ENCODE measurements at places on chromosomes 2 and 18.

DNA sequence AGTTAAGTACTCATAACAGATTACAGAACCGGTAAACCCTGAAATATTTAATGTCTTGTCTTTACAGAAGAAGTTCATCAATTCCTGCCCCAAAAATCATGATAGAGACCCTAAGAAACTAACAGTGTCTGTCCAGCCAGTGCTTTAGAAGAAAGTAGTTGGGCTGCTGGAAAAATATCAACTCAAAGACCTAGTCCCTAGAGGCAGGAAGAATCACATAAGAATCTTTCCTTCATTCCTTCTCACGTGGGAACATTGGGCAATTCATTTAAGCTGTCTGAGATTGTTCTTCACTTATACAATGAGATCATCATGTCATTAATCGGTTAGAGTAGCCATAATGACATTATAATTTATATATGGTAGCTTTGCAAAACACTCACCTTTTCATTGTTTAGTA is 156.4 kb downstream of the CCBE1 start:
- DNase-seq = no peak

DNA sequence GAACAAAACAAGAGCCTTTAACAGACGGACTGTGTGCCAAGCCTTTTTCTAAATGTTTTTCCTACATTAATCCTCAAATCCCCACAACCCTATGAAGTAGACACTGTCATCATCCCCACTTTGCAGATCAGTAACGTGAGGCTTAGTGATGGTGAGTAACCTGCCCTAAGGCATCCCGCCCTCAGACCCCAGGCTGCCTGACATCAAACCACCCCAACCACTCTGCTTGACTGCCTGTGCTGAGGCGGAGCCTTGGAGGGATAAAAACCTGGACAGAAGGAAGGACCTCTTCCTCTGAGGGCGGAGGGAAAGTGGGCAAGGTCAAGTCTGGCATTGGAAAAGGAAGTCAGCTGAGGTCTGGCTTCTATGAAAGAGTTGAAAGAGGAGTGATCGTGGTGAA is 104.6 kb downstream of the SP3 start:
- no peak for DNase-seq

- DNase-seq = no peak
Measured at GRCh38 chr2:55865096-55865835, 58.3 kb downstream of the EFEMP1 start.

DNA sequence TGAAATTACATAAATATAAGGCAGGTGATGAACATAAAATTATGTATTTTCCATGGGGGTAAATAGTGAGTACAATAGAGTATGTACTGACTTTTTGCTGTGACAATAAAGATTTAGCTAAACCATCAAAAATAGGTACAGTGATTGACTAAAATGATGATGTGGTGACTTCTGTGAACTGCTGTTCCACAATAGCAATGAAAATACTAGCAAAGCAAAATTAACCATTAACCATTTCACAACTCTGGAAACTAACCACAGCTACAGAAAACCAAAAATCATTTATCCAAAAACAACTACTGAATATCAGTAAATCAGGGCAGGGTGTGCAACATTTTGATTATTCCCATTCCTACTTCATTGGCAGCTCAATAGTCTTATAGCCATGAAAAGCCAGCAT is 161.4 kb upstream of the GYPC start:
- no peak for DNase-seq

DNA sequence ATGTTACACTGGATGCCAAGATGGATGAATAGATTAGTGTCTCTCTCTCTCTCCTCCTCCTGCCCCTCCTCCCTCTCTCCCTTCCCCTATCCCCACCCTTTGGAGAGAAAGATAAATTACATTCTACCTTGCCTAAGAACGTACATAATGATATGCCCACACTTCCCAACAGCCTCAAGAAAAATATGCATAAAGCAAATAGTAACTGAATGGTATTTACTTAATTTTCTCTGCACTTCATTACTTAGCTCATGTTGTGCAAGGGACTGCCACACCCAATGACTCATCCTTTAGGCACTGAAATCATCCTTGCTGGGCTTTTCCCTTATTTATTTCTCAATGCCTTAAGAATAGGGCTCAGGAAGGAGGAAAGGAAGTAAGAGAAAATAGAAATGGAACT is 137.3 kb upstream of the PID1 start:
- no peak for DNase-seq

DNA sequence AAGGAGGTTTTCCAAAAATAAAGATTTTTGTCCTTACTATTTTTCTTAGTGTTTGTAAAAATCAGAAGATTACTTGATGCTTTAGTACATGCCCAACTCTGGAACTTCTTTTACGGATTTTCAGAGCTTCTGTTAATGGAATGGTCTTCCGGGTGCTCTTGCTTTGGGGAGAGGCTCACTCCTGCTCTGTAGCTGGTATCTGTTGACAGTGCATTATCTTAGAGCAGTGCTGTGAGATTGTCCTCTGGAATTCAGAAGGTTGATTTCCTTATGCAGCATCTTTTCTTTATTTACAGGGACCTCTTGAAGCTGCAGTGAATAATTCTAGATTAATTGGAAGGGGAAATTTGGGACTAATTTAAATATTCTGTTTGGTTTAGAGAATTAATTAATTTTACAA is 4.6 kb downstream of the MAPRE2 start:
- DNase-seq = no peak

GRCh38 chr2:206820807-206821206 is 55.4 kb downstream of the FASTKD2 start:
- no peak for DNase-seq

DNA sequence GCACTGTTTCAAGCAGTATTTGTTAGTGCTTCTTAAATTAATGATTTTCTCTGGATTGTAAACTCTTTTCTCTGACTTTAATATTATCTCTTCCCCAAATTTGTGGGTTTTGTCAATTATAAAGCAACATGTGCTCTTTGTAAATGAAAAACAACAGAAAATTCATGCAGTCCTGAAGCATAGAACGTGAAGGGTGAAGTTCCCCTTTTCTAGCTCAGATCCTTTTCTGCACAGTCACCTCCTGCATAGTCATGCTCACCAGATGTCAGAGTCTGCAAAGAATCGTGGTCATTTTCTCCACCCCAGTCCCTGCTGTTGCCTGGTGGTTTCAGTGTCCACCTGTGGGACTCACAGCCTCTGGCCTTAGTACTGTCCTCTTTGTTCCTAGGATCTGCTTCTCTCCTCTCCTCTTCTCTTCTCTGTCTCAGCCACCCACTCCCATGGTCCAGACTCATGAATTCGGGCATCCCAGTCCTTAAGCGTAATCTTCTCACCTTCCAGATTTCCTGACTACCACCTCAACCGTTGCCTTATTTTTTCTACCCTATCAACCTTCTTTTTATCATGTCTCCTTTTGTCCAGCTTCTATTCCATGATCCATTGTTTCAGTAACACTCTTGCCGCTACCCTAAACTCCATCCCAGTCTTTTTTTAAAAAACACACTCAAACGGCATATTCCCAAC is 229.1 kb downstream of the RTP5 start:
- DNase-seq = no peak

DNA sequence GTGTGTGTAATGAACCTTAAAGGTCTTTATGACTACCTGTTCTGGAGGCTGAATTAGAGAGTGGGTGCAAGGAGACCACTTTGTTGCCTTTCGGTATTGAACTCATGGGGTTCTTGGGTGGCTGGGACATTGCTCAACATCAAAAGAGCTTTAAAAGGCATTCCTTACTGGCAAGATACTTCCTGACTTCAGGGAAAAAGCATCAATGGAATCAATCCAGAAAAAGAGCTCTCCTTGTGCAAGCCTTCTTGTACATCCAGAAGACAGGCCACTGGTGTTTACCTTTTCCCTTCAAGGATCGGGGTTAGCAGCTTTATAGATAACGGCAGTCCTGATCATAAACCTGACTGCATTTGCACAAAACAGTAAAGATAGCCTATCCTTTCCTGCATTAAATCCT is 9.5 kb downstream of the PNO1 start:
- no peak for DNase-seq

DNA sequence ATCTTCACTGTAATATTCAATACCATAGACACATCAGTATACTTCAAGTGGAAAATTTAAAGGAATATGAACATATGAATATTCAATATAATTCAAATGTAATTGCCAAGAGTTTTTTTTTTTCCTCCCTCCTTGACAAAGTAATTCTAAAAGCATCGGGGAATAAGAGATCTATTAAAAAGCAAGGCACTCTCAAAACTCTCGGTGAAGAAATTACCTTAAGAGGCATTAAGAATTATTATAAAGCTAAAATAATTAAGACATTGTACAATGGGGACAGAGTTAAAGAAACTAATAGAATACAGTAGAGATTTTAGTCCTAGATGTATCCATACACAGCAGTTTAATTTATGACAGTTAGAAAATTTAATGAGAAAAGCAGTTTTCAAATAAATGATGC is 390.0 kb upstream of the SLC8A1 start:
- no peak for DNase-seq

GRCh38 chr18:32730620-32731091 is 42.2 kb downstream of the KLHL14 start:
- DNase-seq = no peak

DNA sequence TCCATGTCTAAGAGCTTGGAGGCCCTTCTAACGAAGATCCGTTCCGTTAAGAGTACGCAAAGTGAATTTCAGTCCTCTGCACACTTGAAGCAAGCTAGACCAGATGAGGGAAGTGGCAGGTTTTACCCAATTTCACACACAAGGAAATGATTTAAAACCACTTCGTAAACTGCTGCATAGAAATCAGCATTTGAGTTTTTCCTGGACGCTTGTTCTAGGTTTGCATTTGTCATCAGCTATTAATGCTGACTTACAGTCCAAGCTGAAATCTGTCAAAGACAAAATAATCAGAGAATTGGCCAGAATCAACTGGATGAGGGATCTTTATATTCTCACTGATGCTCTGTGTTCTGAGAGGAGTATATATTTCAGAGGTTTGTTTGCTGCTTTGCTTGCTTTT is 117.6 kb upstream of the RASGRP3 start:
- no peak for DNase-seq

DNA sequence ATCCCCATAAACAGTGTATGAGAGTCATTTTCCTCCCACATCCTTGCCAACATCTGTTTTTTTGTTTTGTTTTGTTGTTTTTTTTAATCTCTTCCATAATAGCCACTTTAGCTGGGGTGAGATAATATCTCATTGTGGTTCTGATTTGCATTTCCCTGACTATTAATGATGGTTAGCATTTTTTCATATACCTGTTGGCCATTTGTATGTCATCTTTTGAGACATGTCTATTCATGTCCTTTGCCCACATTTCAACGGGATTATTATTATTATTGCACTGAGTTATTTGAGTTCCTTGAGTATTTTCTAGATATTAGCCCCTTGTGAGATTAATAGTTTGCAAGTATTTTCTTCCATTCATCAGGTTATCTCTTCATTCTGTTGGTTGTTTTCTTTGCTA is 223.3 kb downstream of the LPIN1 start:
- no peak for DNase-seq

DNA sequence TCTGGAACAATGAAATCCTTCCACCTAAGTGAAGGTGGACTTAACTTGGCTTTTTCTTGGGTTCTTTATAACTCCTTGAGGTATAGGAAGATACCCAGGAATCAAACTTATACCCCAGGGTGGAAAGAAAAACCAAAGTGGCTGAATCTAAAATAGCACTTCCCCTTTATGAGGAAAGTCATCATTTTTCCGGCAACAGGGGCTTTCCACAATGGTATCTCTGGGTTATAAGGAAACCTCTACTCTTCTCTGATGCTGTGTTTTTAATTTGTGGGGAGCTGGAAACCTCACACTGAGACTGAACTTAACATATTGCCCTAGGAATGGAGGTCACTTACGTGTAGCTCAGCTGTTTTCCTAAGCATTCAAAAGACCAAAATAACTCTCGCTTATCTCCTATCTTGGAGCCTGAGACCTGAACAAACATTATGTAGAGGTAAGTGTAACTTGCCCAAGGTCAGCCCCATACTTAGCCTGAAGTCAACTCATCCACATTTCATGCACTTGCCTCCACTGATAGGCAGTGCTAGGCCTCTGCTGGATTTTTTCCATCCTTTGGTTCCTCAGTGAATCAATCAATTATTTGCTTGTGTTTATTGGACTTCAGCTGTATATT is 117.9 kb downstream of the SETBP1 start:
- no peak for DNase-seq

DNA sequence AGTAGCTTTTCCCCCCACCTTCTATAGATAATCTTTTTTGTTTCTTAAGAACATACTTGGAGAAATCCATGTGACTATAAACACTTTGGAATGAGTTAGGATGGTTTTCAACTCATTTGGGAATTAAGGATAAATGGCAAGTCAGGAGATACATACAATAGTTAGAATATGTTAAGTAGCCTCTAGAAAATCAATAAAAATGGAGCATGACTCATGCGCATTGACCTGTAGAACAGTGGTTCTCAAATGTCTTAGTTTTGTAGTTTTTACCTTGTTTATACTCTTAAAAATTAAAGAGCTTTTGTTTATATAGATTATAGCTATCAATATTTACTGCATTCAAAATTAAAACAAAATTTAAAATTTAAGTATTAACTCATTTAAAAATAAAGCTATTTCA is 24.7 kb downstream of the NUP35 start:
- no peak for DNase-seq

GRCh38 chr2:202377207-202377761 is 1.2 kb downstream of the BMPR2 start:
- no peak for DNase-seq

- DNase-seq = no peak
Measured at GRCh38 chr2:104945121-104945520, 91.2 kb downstream of the POU3F3 start.

GRCh38 chr18:44759925-44760342 is 79.2 kb downstream of the SETBP1 start:
- no peak for DNase-seq

- DNase-seq = no peak
Measured at GRCh38 chr2:216502381-216503158, 3.9 kb downstream of the RPL37A start.

- DNase-seq = no peak
Measured at GRCh38 chr2:9565436-9566153, 10.0 kb upstream of the ADAM17 start.

DNA sequence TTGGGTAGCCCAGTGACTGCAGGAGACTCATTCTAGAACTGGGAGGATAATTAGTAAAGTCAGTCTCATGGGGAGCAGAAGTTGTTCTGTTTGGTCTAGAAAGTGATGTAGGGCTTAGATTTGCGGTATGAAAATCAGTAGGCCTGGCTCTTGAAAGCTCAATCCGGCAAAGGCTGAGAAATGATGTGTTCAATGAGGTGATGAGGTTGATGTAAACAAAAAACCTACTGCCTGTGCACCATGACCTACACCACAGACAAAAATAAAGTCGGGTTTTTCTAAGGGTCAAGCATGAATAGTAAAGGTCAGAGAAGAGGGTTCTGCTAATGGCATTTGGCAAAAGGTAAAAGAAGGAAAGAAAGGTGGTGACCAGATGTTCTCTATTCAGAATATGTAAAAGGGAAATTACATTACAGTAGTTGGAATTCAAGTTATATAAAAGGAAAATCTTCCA is 80.8 kb upstream of the COL5A2 start:
- no peak for DNase-seq

- no peak for DNase-seq
Measured at GRCh38 chr2:64562148-64562784, 38.1 kb downstream of the AFTPH start.

GRCh38 chr18:74299746-74300145 is 8.0 kb upstream of the CYB5A start:
- DNase-seq = no peak

- no peak for DNase-seq
Measured at GRCh38 chr18:40420675-40421074, 1534.4 kb upstream of the PIK3C3 start.

- DNase-seq = no peak
Measured at GRCh38 chr2:121529439-121530211, 1.1 kb upstream of the RNU4ATAC start.

- DNase-seq = no peak
Measured at GRCh38 chr2:193461431-193461934, 1266.8 kb upstream of the TMEFF2 start.

All from stimulated activated naive CD4-positive, alpha-beta T cell (primary cell).